ENCODE measurements at places on chromosomes 5 and 9. TPM values are rescaled to one million over a fixed set of nuclear protein-coding genes. Genes with fewer than 3 reads are reported as not detected.

GRCh38 chr5:132087661-132088060 lies 14.1 kb downstream of the CSF2 start:
- no peaks in the 10 kb centered on the region for H3K36me3 ChIP-seq
- no peak overlapping the region for H3K27ac ChIP-seq
- H3K27me3 ChIP-seq = no peaks in the 10 kb centered on the region

- no peaks in the 10 kb centered on the region for H3K36me3 ChIP-seq
- H3K4me3 ChIP-seq = no peak overlapping the region
- peaks cover 16% of the 10 kb centered on the region for H3K4me1 ChIP-seq
- DNase-seq = peak; percentile 14
- H3K27ac ChIP-seq = 0 out of 2 replicates have a peak overlapping the region, but pooled peaks have one; percentile 7
These were observed 254.6 kb downstream of the BRINP1 start for GRCh38 chr9:119114681-119115080.

- no peaks in the 10 kb centered on the region for H3K27me3 ChIP-seq
- H3K4me1 ChIP-seq = peaks cover 3% of the 10 kb centered on the region
- no peak overlapping the region for H3K27ac ChIP-seq
- H3K4me3 ChIP-seq = no peak overlapping the region
These were observed 30.1 kb upstream of the SIL1 start for GRCh38 chr5:139228201-139228803.

GRCh38 chr5:127564002-127564769 lies 46.7 kb downstream of the PRRC1 start:
- no peak overlapping the region for H3K4me3 ChIP-seq
- H3K27ac ChIP-seq = no peak overlapping the region
- peaks cover 3% of the 10 kb centered on the region for H3K27me3 ChIP-seq
- DNase-seq = peak; percentile 35
- no peaks in the 10 kb centered on the region for H3K36me3 ChIP-seq

DNA sequence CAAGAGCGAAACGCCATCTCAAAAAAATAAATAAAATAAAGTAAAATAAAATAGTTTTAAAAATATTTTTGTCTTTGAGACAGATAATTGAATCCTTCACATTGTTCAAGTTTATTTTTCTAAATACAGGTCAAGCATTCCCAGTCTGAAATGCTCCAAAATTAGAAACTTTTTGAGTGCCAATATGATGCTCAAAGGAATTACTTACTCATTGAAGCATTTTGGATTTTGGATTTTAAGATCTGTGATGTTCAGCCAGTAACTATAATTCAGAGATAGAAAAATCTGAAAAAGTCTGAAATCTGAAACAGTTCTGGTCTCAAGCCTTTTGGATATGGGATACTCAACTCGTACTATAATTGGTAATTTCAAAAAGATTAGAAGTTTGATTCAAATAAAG lies 39.8 kb downstream of the RBM27 start:
- DNase-seq = no peak
- H3K27me3 ChIP-seq = no peaks in the 10 kb centered on the region
- H3K27ac ChIP-seq = no peak overlapping the region
- no peaks in the 10 kb centered on the region for H3K4me1 ChIP-seq

DNA sequence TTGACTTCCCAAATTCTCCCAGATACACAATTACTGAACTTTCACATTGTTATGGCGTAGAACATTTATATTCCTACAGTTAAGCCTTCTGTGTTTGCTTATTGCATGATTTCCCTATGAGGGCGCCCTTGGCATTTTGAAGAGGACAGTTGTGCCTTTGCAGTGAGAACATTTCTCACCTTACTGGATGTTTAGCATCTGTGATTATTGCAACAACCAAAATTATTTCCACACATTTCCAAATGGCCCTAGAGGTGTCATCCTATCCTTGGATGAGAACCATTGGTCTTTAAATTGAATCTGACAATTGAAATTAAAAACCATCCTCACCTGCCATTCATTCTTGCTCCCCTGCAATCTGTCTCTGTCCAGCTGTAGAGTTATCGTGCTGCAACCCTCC lies 104.0 kb downstream of the MAMDC2 start:
- no peak for DNase-seq
- H3K27me3 ChIP-seq = no peaks in the 10 kb centered on the region
- H3K4me3 ChIP-seq = no peak overlapping the region
- no peak overlapping the region for H3K27ac ChIP-seq
- peaks cover 13% of the 10 kb centered on the region for H3K4me1 ChIP-seq
- no peaks in the 10 kb centered on the region for H3K36me3 ChIP-seq

DNA sequence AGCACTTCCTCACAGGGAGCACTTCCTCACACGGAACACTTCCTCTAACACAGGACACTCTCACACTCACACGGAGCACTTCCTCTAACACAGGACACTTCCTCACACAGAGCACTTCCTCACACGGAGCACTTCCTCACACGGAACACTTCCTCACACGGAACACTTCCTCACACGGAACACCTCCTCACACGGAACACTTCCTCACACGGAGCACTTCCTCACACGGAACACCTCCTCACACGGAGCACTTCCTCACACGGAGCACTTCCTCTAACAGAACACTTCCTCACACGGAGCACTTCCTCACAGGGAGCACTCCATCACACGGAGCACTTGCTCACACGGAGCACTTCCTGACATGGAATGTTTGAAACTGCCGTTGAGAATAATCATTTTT lies 13.4 kb downstream of the POMT1 start:
- H3K4me3 ChIP-seq = no peak overlapping the region
- H3K27me3 ChIP-seq = no peaks in the 10 kb centered on the region
- peaks cover 52% of the 10 kb centered on the region for H3K36me3 ChIP-seq

DNA sequence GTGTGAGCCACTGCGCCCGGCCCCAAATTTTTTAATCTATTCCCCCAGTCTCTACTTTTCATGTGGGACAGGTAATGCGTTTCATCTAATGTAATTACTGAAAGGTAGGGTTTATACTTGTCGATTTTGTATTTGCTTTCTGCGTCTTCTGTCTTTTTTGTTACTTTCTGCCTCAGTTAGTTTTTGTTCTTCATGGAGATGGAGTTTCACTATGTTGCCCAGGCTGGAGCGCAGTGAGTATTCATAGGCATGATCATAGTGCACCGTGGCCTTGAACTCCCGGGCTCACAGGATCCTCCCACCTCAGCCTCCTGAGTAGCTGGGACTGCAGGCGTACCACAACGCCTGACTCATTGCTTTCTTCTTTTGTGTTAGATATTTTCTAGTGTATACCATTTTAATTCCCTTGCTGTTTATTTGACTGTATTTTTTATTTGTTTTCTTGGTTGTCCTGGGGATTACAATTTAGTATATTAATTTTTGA lies 23.4 kb downstream of the EHMT1 start:
- H3K4me1 ChIP-seq = peaks cover 26% of the 10 kb centered on the region
- no peaks in the 10 kb centered on the region for H3K27me3 ChIP-seq
- H3K27ac ChIP-seq = peak overlapping the region; percentile 39
- H3K36me3 ChIP-seq = peaks cover 11% of the 10 kb centered on the region
- H3K4me3 ChIP-seq = no peak overlapping the region

GRCh38 chr5:157225469-157226422 lies 40.2 kb upstream of the CYFIP2 start:
- DNase-seq = no peak
- H3K4me3 ChIP-seq = no peak overlapping the region
- H3K4me1 ChIP-seq = no peaks in the 10 kb centered on the region
- H3K27me3 ChIP-seq = no peaks in the 10 kb centered on the region

DNA sequence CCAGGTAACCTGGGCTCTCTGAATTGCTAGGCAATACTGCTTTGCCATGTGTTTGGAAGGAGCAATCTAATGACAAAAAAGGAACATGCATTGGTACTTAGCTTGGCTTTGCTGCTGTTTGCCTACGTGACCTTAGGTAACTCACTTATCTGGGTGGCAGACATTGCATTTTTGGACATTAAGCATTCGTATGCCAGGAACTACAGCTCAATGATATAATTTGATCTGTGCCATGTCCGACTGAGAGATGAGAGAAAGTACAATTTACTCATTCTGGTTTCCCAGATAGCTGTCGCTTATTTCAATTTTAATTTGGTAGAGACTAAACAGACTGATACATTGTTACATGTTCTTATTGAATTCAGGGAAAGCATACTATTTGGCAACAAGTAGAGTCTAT lies 63.2 kb upstream of the FRRS1L start:
- no peaks in the 10 kb centered on the region for H3K36me3 ChIP-seq
- no peak overlapping the region for H3K4me3 ChIP-seq

GRCh38 chr5:172801179-172801671 lies 30.2 kb upstream of the DUSP1 start:
- H3K4me1 ChIP-seq = peaks cover 8% of the 10 kb centered on the region
- H3K4me3 ChIP-seq = no peak overlapping the region
- no peak overlapping the region for H3K27ac ChIP-seq
- no peak for DNase-seq

GRCh38 chr9:38298904-38299303 lies 93.6 kb upstream of the ALDH1B1 start:
- no peak overlapping the region for H3K27ac ChIP-seq
- H3K4me3 ChIP-seq = no peak overlapping the region
- DNase-seq = no peak
- peaks cover 4% of the 10 kb centered on the region for H3K27me3 ChIP-seq
- H3K4me1 ChIP-seq = peaks cover 9% of the 10 kb centered on the region
- H3K36me3 ChIP-seq = no peaks in the 10 kb centered on the region

- peak overlapping the region; percentile 44 for H3K27ac ChIP-seq
- H3K36me3 ChIP-seq = peaks cover 5% of the 10 kb centered on the region
- H3K4me3 ChIP-seq = no peak overlapping the region
- peaks cover 48% of the 10 kb centered on the region for H3K4me1 ChIP-seq
- no peak for DNase-seq
These were observed 590.8 kb upstream of the ADAMTS16 start for GRCh38 chr5:4549351-4549750.

- no peak overlapping the region for H3K4me3 ChIP-seq
- no peak overlapping the region for H3K27ac ChIP-seq
- H3K27me3 ChIP-seq = no peaks in the 10 kb centered on the region
These were observed 199.1 kb downstream of the PDE4D start for GRCh38 chr5:59694411-59694810.

- H3K27ac ChIP-seq = no peak overlapping the region
- H3K4me3 ChIP-seq = no peak overlapping the region
- H3K4me1 ChIP-seq = peaks cover 8% of the 10 kb centered on the region
- no peaks in the 10 kb centered on the region for H3K36me3 ChIP-seq
- no peak for DNase-seq
These were observed 400.3 kb downstream of the ARHGEF28 start for GRCh38 chr5:74026310-74026709.

GRCh38 chr9:136567651-136568287 lies 21.9 kb upstream of the NOTCH1 start:
- H3K27ac ChIP-seq = no peak overlapping the region
- H3K36me3 ChIP-seq = no peaks in the 10 kb centered on the region
- H3K4me1 ChIP-seq = peaks cover 54% of the 10 kb centered on the region
- DNase-seq = peak; percentile 55
- H3K27me3 ChIP-seq = no peaks in the 10 kb centered on the region

GRCh38 chr9:34331196-34331595 lies 1.8 kb downstream of the NUDT2 start:
- DNase-seq = no peak
- H3K27ac ChIP-seq = no peak overlapping the region
- no peak overlapping the region for H3K4me3 ChIP-seq
- peaks cover 59% of the 10 kb centered on the region for H3K4me1 ChIP-seq

DNA sequence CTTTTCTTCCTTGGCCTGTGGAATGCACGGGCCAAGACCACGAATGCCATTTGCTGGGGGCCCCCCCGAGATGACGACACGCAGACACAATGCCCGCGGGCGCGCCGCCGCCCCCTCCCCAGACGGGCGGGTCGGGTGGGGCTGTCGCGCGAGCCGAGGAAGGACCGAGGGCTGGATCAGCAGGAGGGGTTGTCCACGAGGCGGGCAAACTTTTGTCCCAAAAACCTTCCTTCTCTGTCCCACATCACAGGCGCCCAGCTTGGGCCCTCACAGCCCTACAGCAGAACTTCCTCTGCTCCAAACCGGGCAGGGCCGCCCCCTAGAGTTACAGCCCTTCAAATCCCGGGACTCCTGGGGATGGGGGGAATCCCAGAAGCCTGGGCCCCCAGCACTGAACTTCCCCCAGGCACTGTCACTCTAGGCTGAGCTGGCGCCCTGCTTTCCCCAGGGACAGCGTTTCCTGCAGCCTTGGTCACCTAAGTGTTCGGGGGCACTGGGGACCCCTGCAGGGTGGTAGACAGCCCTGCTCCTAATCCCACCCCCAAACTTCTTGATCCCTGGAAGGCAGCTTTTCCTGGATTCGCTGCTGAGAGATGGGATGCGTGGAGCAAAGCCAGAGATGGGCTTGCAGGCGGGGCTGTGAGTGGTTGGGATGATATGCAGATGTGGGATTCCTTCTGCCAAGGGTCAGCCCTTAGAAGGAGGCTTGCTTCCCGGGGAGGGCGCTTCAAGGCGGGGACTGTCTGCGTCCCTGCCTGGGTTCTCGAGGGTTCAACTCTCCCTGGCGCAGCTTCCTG lies 980 bp downstream of the COL5A1 start:
- H3K27me3 ChIP-seq = peaks cover 15% of the 10 kb centered on the region
- H3K36me3 ChIP-seq = no peaks in the 10 kb centered on the region
- peak overlapping the region; percentile 74 for H3K4me3 ChIP-seq
- H3K27ac ChIP-seq = no peak overlapping the region

DNA sequence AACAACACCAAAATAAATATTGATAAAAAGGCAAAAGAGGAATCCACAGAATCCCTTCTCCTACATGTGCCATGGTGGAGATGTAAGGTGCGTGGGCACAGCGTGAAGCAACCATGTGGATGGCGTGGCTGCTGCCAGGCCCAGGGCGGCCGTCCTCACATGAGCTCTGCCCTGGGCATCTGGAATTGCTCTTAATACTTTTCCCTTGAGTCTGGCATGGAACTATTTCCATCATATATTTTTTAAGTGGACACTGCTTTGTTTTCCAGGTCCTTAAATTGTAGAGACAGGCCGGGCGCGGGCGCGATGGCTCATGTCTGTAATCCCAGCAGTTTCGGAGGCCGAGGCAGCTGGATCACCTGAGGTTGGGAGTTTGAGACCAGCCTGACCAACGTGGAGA lies 349.3 kb downstream of the IRX1 start:
- no peaks in the 10 kb centered on the region for H3K36me3 ChIP-seq
- H3K27ac ChIP-seq = no peak overlapping the region
- DNase-seq = no peak
- H3K4me1 ChIP-seq = 0 out of 2 replicates have a peak, but pooled peaks cover 3% of the 10 kb centered on the region

SPATA31C2 gene
- 0.09 TPM for total RNA-seq

CYLC2 gene
- total RNA-seq = not detected

C5orf63 gene
- total RNA-seq = 3.4 TPM

SLC34A1 gene
- total RNA-seq = not detected

FRMPD1 gene
- total RNA-seq = 0.14 TPM

ACTL7A gene
- not detected for total RNA-seq

FEM1C gene
- total RNA-seq = 13.6 TPM

HMGCR gene
- 145 TPM for total RNA-seq

ARSB gene
- 10.0 TPM for total RNA-seq

OBP2B gene
- total RNA-seq = not detected

NR4A3 gene
- 0.46 TPM for total RNA-seq

DOK3 gene
- total RNA-seq = 9.0 TPM

IL33 gene
- total RNA-seq = not detected

PITX1 gene
- 0.07 TPM for total RNA-seq

GPSM1 gene
- 16.2 TPM for total RNA-seq
